H9 (cell line): ENCODE measurements at places on chromosomes 16 and 17. TPM values are rescaled to one million over a fixed set of nuclear protein-coding genes. Genes with fewer than 3 reads are reported as not detected.

Gene RND2
- 47.8 and 50.7 TPM in 2 replicates for total RNA-seq

Gene MGAT5B
- total RNA-seq: 4.6 and 4.9 TPM in 2 replicates

Gene AGRP
- total RNA-seq: not detected in 2 replicates

Gene C17orf78
- not detected in 2 replicates for total RNA-seq

Gene LDAF1
- total RNA-seq: 18.7 and 22.6 TPM in 2 replicates

Gene GUCY2D
- 0.15 and 0.35 TPM in 2 replicates for total RNA-seq

- no peak overlapping the region for H3K27ac ChIP-seq
- no peaks in the 10 kb centered on the region for H3K4me1 ChIP-seq
- H3K36me3 ChIP-seq: peaks cover 32% of the 10 kb centered on the region; the same call in 2 of the 3 replicates
- no peak overlapping the region for H3K4me3 ChIP-seq
These were observed 38.6 kb downstream of the SYNRG start for GRCh38 chr17:37570527-37571093.

GRCh38 chr16:69112285-69113129 is 7.1 kb downstream of the HAS3 start:
- no peak overlapping the region for H3K4me3 ChIP-seq
- peaks cover 86% of the 10 kb centered on the region for H3K36me3 ChIP-seq
- peaks cover 7% of the 10 kb centered on the region; the same call in 1 of the 2 replicates for H3K4me1 ChIP-seq

DNA sequence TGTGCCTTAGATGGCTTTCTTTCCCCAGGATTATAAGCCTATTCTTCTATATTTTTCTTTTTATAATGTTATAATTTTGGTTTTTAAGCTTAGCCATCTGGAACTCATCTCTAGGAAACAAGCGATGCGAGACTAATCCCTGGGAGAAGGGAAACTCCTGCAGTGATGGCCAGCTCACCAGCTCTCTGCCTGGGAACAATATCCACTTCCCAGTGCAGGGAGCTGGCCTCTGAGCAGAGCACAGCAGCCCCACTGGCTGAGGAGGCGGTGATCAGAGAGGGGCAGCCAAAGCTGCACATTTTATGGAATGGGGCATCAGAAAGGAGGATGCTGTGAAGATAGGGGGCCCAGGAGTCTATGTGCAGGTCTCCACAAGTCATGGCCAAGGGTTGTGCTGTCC is 183.3 kb downstream of the LGALS9B start:
- no peak for DNase-seq
- H3K27me3 ChIP-seq: no peaks in the 10 kb centered on the region

DNA sequence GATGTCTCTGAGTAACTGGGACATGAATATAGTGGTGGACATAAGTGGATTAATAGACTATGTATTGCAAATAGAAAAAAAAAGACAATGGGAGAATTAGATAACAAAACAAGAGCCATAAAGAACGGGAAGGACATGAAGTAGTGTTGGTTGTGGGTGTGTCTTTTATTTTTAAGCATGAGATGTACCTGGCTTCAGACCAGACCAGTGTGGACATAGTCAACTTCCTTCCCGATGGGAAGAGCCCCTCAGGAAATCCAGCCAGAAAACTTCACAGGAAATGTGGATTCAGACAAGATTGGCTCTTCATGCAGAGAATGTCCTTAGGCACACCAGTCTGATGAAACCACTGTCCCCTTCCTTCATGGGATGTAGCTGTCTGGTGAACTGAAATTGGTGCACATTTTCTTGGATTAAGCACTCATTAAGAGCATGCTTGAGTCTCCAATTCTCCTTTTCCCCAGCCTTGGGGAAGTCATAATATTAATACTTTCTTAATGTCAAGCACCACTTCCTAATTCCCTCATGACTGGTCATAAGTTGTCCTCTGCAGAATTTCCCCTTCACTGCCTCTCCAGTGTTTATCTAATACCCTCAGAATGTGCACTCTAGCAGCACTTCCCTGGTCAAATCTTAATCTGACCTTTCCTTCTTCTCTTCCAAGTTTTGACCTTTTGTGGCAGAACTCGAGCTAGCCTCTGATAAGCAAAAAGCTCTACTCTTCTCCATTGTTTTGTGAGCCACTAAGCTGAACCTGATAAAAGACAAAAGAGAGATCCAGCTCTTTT is 350.6 kb upstream of the MAF start:
- no peaks in the 10 kb centered on the region for H3K4me1 ChIP-seq
- no peak for DNase-seq
- H3K36me3 ChIP-seq: no peaks in the 10 kb centered on the region
- no peak overlapping the region for H3K27ac ChIP-seq
- no peak overlapping the region for H3K4me3 ChIP-seq

GRCh38 chr16:19284207-19284606 is 1.3 kb upstream of the CLEC19A start:
- H3K27ac ChIP-seq: no peak overlapping the region
- no peaks in the 10 kb centered on the region for H3K27me3 ChIP-seq
- no peak overlapping the region for H3K4me3 ChIP-seq
- H3K4me1 ChIP-seq: peaks cover 11% of the 10 kb centered on the region; the same call in 1 of the 2 replicates
